Activated CD4-positive, alpha-beta T cell treated with anti-CD3 and anti-CD28 coated beads, Interleukin-2, amount 10 ng/mL, durations not matched to agents 7 days and 5 days (primary cell): ENCODE measurements at places on chromosomes 11 and 22. TPM values are rescaled to one million over a fixed set of nuclear protein-coding genes. Genes with fewer than 3 reads are reported as not detected.

GRCh38 chr11:103480421-103480820 is 371.2 kb downstream of the DYNC2H1 start:
- H3K4me1 ChIP-seq, result no peaks in the 10 kb centered on the region
- H3K36me3 ChIP-seq, result no peaks in the 10 kb centered on the region
- DNase-seq, result no peak
- H3K27me3 ChIP-seq, result no peaks in the 10 kb centered on the region

DNA sequence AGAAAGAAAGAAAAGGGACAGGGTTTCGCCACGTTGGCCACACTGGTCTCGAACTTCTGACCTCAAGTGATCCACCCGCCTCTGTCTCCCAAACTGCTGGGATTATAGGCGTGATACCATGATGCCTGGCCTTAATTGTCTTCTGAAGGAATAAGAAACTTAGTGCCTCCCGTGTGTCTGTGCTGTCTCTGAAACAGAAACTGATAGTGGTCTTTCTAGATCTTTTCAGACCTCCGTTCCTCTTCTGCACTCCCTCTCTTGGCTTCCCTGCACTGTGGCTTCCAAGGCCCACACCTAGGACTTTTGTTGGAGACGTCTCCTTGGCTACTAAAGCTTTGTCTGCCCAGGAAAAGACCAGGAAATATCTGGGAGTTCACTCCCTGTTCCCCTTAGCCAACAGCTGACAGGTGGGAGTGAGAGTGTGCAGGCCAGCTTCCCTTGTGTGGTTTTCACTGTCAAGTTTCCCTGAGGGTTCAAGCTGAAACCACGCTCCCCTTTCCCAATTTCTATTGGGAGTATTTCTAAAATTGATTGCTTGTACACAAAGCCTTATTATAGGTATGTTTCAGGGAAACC is 10.1 kb upstream of the HTR3B start:
- H3K4me3 ChIP-seq, result no peak overlapping the region
- peaks cover 2% of the 10 kb centered on the region for H3K27me3 ChIP-seq
- no peak for DNase-seq
- H3K4me1 ChIP-seq, result peaks cover 3% of the 10 kb centered on the region
- H3K36me3 ChIP-seq, result no peaks in the 10 kb centered on the region

- no peak for DNase-seq
- no peaks in the 10 kb centered on the region for H3K36me3 ChIP-seq
- H3K27me3 ChIP-seq, result peaks cover 13% of the 10 kb centered on the region
- no peak overlapping the region for H3K27ac ChIP-seq
- H3K4me3 ChIP-seq, result no peak overlapping the region
These were observed 112.6 kb downstream of the CEP164 start for GRCh38 chr11:117440258-117440657.

- peak overlapping the region; percentile 6 for H3K4me3 ChIP-seq
- H3K36me3 ChIP-seq, result peaks cover under 1% of the 10 kb centered on the region
- H3K27ac ChIP-seq, result peak overlapping the region; percentile 71
- DNase-seq, result no peak
- H3K27me3 ChIP-seq, result no peaks in the 10 kb centered on the region
These were observed 17.7 kb upstream of the IL2RB start for GRCh38 chr22:37167176-37167980.

DNA sequence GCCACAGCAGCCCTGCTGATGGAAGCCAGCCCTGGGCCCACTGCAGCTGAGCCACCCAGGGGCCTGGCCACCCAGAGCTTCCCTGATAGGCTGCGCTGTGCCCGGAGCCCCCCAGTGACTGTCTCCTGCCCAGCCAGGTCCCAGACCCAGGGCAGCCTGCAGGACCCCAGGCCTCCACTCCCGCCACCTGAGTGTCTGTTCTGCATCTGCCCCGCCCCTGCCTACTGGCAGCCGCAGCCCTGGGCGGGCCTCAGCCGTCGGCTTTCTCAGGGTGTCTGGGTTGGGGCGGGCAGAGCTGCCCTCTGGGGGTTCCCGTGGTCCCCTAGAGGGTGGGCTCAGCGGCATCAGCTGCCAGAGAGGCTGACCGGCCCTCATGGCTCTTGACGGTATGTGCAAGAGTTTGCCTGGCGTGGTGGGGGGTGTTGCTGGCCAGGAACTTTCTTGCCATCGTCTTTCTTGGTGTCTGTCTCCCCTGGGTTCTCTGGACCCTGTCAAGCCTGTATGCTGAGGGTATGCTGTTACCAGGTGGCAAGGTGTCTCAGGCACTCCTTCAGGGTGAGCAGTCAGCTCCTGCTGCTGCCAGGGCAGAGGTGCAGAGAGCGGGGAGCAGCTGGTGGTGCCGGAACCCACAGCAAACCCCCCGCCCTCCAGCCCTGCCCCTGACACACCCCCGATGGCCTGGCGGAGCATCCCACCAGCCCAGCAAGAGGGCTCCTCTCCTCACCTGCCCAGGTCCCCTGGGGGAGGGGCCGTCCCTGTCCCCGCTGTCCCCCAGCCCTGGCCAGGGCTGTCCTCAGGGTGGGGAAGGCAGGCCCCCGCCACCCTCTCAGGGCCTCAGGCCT is 12.2 kb upstream of the PIM3 start:
- no peak for DNase-seq
- H3K36me3 ChIP-seq, result peaks cover 3% of the 10 kb centered on the region
- H3K27ac ChIP-seq, result no peak overlapping the region
- H3K27me3 ChIP-seq, result no peaks in the 10 kb centered on the region
- H3K4me1 ChIP-seq, result peaks cover 11% of the 10 kb centered on the region
- no peak overlapping the region for H3K4me3 ChIP-seq

GRCh38 chr11:121249039-121249663 is 43.4 kb upstream of the SC5D start:
- peaks cover 7% of the 10 kb centered on the region for H3K4me1 ChIP-seq
- H3K27ac ChIP-seq, result no peak overlapping the region

DNA sequence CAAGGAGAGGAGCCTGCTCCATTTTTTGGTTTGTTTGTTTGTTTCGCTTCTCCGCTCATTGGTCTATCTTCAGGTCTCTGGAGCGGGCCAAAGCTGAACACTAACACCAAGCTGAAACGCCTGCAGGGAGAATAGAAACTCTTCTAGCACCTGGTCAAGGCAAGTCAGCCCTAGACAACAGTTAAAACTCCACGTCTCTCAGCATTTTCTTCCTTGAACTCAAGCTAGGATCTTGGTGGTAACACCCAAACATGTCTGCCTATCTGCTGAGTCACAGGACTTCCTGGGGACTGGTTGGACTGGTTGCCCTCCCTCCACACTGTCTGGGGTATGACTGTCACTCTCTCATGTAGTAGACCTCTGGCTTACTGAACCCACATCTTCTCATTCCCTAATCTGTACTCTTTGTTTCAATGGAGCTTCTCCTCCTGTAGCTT is 23.9 kb upstream of the RBFOX2 start:
- H3K27ac ChIP-seq, result no peak overlapping the region
- no peaks in the 10 kb centered on the region for H3K36me3 ChIP-seq
- H3K27me3 ChIP-seq, result peaks cover 6% of the 10 kb centered on the region
- no peak for DNase-seq

DNA sequence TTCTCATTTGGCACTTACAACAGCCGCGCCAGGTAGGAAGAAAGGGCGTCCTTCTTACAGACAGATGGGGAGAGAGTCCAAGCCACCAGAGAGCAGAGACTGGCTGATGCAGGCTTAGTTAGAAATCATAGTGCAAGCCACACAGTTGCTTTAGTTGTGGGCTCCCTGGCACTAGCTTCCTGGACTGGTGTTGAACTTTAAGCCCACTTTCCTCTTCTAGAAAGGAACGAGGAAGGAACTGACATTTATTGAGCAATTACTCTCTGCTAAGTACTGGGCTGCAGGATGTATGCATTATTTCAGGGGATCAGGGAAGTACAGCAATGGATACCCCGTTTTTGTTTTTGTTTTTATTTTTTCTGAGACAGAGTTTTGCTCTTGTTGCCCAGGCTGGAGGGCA is 3.0 kb downstream of the BACE1 start:
- no peaks in the 10 kb centered on the region for H3K36me3 ChIP-seq
- peaks cover 9% of the 10 kb centered on the region for H3K4me1 ChIP-seq
- DNase-seq, result no peak
- no peak overlapping the region for H3K4me3 ChIP-seq

GRCh38 chr11:122788781-122789535 is 49.3 kb upstream of the CRTAM start:
- no peaks in the 10 kb centered on the region for H3K4me1 ChIP-seq
- no peak overlapping the region for H3K4me3 ChIP-seq
- H3K27ac ChIP-seq, result no peak overlapping the region
- H3K27me3 ChIP-seq, result no peaks in the 10 kb centered on the region
- DNase-seq, result no peak
- no peaks in the 10 kb centered on the region for H3K36me3 ChIP-seq

- no peaks in the 10 kb centered on the region for H3K27me3 ChIP-seq
- peaks cover 81% of the 10 kb centered on the region for H3K4me1 ChIP-seq
- peak overlapping the region; percentile 79 for H3K4me3 ChIP-seq
- H3K36me3 ChIP-seq, result peaks cover 57% of the 10 kb centered on the region
These were observed 5.6 kb upstream of the CARNS1 start for GRCh38 chr11:67409781-67410368.

The MRGPRX4 gene
- not detected for total RNA-seq

The FDX1 gene
- total RNA-seq, result 8.2 TPM

The PLET1 gene
- total RNA-seq, result not detected

The CDC42BPG gene
- 0.42 TPM for total RNA-seq

The ENTHD1 gene
- total RNA-seq, result 0.07 TPM

The GLYAT gene
- total RNA-seq, result not detected
